ENCODE measurements at places on chromosomes 3 and 15.

DNA sequence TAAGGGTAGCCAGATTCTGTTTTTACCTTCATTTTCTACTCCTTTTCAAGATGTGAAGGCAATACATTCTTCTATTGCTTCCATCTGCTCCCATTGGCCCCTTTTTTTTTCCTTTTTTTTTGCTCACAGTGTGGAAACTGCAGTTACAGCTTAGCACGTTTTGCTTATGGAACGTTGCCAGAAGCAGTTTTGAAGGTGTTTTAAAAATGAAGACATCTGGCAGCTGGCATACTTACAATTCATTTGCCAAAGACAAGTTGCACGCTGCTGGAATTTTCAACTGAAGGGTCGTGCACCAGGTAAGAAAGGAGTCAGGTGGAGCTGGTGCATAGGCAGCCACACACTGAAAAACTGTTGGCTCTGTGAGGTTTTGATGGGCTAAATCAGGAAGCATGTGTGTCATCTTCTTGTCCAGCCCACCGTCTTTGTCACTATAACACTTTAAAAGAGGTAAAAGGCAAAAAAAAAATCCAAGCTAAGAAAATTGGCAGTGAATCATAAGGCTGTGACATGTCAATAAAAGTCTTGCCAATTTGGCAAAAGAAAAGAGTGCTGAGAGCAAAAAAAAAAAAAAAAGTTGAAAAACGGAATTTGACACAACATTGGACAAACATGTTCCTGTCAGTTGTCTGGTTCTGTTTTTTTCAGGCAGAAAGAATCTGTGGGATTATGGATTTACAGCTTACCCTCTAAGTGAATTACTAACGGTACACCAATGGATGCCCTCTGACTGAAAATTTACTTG lies 225.4 kb upstream of the SOX2 start:
- H3K4me1 ChIP-seq, result no peaks in the 10 kb centered on the region
- no peaks in the 10 kb centered on the region for H3K36me3 ChIP-seq
- no peak overlapping the region for H3K27ac ChIP-seq
- H3K27me3 ChIP-seq, result no peaks in the 10 kb centered on the region

- no peak overlapping the region for H3K27ac ChIP-seq
- no peaks in the 10 kb centered on the region for H3K27me3 ChIP-seq
- no peak overlapping the region for H3K4me3 ChIP-seq
- H3K36me3 ChIP-seq, result no peaks in the 10 kb centered on the region
- no peak for DNase-seq
These were observed 175.0 kb downstream of the UBE2E2 start for GRCh38 chr3:23377928-23378672.

DNA sequence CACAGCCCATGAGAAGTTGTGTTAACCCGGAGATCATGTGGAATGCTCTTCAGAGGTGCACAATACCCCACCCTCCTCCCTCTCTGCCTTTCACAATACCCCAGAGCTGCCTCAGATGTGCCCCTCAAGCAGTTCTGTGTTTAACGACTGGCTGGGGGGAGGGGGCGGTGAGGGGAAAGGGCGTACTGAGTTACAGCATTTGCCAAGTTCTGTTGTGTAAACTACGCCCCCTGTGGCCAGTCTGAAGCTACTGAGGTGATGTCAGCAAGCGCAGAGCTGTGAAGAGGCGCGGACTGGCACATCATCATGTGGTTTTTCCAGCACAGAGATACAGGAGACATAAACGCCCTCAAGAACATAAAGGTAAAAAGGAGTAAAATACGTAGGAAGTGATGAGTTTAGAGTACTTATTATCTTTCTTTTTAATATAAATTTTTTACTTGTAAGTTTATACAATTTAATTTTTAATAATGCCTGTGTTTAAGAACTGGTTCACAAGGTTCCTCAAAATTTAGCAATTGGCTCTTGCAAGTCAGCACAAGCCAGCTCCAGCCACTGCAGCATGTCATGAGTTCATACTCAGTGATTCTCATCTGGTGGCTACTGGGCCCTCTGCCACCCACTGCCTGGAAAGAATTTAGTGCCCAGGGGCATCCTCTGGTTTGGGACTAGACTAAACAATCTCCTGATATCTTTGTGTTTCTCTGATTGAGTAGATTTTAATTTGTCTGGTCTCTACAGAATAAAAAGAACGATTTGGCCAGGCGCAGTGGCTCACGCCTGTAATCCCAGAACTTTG lies 1.7 kb downstream of the EPB42 start:
- H3K36me3 ChIP-seq, result no peaks in the 10 kb centered on the region
- H3K4me1 ChIP-seq, result no peaks in the 10 kb centered on the region
- no peak overlapping the region for H3K4me3 ChIP-seq
- no peak for DNase-seq

DNA sequence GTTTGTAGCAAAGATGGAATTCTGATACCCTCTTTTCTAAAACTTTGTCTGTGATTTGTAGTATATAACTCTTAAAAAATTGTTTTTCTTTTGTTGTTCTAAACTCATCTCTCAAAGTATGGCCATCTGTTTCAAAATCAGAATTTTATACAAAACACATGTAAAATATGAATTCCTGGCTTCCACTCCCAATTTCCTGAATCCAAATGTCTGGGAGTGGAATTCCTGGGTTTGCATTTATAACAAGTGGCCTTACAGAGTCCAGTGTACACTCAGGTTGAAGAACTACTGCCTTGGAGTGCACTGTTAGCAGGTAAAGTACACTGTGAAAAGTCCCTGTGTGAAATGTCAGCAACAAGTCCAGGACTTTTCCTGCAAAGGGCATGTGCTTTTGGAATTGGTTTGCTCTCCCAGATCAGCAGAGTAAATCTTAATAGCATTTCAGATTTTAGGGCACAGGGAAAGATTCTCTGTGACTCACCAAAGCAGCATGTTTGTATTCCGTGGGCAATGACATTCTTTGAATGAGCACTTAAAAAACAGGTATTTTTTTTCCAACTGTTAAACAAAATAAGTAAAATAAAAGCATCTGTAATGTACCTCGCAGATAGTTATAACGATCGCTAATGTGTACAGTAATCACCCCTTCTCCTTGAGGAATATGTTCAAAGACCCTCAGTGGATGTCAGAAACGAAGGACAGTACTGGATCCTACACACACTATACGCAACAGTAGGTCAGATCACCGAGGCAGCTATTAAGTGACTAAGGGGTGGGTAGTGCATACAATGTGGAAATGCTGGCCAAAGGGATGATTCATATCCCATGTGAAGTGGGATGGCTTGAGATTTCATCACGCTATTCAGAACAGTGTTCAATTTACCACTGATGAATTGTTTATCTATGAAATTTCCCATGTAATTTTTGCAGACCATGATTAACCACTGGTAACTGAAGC lies 2.0 kb upstream of the CLDN16 start:
- no peak overlapping the region for H3K27ac ChIP-seq
- H3K27me3 ChIP-seq, result no peaks in the 10 kb centered on the region
- H3K36me3 ChIP-seq, result no peaks in the 10 kb centered on the region
- no peak overlapping the region for H3K4me3 ChIP-seq

DNA sequence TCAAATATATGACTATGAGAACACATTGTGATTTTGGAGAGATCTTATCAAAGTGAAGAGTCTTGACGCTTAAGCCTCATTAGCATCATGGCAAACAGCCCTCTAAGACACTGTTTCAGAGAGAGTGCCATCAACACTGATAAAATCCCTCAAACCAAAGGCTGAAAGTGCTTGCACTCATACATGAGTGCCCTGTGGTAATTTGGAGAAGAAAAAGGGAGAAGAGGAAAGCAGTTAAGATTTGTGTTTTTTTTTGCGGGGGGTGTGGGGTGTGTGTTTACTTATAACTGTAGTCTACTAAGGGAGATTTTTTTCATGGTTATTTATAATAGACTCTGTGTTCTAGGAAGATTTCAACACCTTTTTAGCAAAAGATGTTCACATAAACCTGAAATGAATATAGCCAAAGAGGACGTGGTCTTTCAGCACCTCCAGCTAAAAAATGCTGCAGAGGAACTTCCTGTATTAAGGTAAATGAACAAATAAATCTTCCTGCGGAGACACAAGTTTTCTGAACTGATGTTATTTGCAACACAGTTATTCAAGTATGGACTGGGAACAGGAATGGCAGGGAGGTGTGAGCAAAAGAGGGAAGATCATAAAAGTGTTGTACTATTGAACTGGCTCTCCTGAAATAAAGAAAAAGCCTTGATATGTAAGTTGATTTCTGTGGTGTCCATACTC lies 81.9 kb upstream of the TGFBR2 start:
- no peaks in the 10 kb centered on the region for H3K36me3 ChIP-seq
- DNase-seq, result no peak
- H3K4me1 ChIP-seq, result peaks cover 9% of the 10 kb centered on the region
- no peaks in the 10 kb centered on the region for H3K27me3 ChIP-seq

GRCh38 chr3:186839874-186840641 lies 2.5 kb upstream of the ADIPOQ start:
- no peak overlapping the region for H3K4me3 ChIP-seq
- no peaks in the 10 kb centered on the region for H3K27me3 ChIP-seq
- H3K36me3 ChIP-seq, result no peaks in the 10 kb centered on the region

DNA sequence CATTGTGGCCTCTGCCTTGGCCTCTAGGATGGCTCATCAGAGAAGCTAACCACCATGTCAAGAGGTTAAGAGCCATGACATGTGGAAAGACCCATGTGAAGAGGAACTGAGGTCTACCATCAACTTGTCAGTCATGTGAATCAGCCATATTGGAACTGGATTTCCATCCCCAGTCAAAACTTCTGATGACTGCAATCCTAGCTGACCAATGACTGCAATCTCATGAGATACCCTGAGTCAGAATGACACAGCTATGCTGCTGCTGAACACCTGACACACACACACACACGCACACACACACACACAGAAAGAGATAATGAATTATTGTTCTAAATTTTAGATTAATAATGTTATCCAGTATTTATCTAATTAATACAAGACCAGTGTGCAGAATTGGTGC lies 337.5 kb upstream of the LMCD1 start:
- no peak overlapping the region for H3K4me3 ChIP-seq
- no peaks in the 10 kb centered on the region for H3K27me3 ChIP-seq
- H3K27ac ChIP-seq, result no peak overlapping the region
- no peak for DNase-seq
- no peaks in the 10 kb centered on the region for H3K36me3 ChIP-seq
- no peaks in the 10 kb centered on the region for H3K4me1 ChIP-seq

GRCh38 chr15:69843900-69844304 lies 253.8 kb downstream of the TLE3 start:
- no peaks in the 10 kb centered on the region for H3K36me3 ChIP-seq
- H3K27ac ChIP-seq, result no peak overlapping the region
- no peaks in the 10 kb centered on the region for H3K4me1 ChIP-seq
- no peak overlapping the region for H3K4me3 ChIP-seq

- H3K4me1 ChIP-seq, result no peaks in the 10 kb centered on the region
- no peak for DNase-seq
- no peak overlapping the region for H3K27ac ChIP-seq
- H3K27me3 ChIP-seq, result no peaks in the 10 kb centered on the region
These were observed 610 bp downstream of the LIPC start for GRCh38 chr15:58432401-58432800.
